ENCODE measurements at places on chromosomes 3 and 15.

GRCh38 chr3:43142472-43142871 lies 36.6 kb upstream of the POMGNT2 start:
- no peak for DNase-seq

DNA sequence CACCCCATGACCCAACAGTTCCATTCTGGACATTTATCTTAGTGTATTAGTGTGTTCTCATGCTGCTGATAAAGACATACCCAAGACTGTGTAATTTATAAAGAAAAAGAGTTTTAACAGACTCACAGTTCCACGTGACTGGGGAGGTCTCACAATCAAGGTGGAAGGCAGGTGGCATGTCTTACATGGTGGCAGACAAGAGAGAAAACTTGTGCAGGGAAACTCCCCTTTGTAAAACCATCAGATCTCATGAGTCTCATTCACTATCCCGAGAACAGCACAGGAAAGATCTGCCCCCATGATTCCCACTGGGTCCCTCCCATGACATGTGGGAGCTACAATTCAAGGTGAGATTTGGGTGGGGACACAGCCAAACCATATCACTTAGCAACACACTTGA lies 21.6 kb upstream of the GPD1L start:
- no peak for DNase-seq

DNA sequence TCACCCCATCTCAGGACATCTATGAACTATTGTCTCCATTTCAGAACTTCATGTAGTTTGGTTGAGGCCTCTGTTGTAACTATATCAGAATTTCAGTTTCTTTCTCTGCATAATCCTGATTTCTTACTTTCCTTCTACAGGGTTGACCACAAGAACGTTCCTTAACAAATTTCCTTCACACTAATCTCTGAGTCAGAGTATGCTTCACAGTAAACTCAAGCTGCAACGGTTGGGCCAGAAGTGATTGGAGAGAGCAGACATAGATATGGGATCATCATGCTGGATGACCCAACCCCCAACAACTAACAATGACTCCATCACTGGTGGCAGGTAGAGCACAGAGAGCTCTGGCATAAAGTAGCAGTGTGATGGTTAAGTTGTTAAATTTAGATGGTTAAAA lies 128.8 kb upstream of the OSTN start:
- DNase-seq, result no peak

DNA sequence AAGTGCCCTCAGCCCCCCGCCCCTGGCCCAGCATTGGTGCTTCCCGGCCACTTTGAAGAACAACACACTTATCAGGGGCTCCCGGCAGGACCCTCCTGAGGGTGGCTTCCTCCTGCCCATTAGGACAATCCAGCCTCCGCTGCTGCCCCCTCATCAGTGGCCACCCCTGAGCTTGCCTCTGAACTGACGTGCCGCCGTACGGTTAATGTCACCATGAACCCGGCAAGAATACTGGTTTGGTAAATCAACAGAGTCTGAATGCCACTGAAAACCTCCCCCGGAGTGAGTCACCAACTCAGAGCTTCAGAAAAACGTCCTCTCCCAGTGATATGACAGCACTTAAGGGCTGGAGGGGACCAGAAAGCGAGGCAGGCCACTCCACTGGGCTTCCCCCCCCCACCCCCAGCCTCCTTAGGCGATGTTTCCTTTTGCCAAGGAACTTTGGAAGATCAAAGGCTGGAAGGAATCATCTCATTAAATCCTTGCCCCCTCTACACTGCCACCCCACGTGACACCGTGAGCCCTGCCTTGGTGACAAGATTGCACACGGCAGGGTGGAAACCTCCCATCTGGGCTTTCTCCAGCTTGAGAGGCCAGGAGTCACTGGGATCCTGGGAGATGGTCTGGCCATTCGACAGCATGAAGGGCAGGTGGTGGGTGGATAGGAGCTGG lies 142.1 kb downstream of the NUP210 start:
- no peak for DNase-seq

DNA sequence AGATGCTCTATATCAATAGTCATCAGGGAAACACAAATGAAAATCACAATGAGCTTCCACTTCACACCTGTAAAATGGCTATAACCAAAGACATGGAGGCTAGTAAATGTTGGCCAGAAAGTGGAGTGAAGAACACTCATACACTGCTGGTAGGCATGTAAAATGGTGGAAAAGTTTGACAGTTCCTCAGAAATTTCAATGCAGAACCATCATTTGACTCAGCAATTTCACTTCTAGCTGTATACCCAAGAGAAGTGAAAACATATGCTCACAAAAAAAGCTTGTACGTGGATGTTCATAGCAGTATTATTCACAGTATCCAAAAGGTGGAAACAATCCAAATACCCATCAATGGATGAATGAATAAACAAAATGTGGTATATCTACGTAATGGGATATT lies 19.2 kb upstream of the TOP2B start:
- no peak for DNase-seq

DNA sequence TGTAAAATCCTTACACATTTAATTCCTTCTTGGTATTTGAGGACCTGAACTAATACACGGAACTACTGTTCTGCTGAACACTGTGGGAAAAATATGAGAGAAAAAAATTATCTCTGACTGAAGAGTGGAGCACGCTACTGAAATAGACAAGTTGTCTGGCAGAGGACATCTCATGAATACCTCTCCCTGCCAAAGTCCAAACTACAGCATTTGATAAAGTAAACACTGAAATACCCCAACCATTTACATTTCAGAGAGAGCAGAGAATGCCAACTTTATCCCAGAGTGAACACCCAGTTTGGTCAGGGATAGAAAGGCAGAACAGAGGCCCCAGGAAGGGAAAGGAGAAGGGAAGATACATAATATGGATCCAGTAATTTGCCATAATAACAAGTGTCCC lies 920.7 kb downstream of the SQOR start:
- no peak for DNase-seq

DNA sequence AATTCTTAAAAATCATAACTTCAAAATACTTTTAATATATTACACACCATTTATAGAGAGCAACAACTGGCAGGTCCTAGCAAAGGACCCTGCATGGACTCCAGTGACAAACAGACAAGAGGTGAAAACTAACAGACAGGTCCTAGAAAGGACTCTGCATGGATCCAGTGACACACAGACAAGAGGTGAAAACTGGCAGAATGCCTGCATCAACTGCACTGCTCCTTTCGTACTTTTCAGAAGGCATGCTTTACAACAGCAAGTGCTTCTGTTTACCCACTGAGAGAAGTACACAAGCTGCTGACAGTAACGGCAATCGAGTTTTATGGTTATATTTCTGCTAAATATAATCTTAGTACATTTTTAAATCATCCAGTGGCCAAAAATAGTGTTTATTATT lies 24.3 kb upstream of the GP5 start:
- DNase-seq, result no peak

DNA sequence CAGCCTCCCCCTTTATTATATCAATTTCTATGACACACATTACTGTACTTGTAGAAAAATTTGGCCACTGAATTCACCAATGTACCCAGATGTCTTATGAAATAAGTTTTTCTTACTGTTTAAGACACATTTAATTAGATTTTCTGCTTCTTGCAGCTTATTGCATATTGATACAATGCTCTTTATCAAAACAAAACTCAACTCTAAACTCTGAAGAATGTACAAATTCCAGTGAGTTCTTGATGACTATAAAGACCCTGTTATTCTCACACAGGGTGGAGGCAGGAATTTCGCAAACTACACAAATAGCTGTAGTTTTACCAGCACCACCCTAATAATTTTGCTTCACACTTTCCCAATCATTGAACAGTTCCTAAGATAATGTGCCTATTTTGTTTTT lies 22.0 kb downstream of the CMTM6 start:
- no peak for DNase-seq

DNA sequence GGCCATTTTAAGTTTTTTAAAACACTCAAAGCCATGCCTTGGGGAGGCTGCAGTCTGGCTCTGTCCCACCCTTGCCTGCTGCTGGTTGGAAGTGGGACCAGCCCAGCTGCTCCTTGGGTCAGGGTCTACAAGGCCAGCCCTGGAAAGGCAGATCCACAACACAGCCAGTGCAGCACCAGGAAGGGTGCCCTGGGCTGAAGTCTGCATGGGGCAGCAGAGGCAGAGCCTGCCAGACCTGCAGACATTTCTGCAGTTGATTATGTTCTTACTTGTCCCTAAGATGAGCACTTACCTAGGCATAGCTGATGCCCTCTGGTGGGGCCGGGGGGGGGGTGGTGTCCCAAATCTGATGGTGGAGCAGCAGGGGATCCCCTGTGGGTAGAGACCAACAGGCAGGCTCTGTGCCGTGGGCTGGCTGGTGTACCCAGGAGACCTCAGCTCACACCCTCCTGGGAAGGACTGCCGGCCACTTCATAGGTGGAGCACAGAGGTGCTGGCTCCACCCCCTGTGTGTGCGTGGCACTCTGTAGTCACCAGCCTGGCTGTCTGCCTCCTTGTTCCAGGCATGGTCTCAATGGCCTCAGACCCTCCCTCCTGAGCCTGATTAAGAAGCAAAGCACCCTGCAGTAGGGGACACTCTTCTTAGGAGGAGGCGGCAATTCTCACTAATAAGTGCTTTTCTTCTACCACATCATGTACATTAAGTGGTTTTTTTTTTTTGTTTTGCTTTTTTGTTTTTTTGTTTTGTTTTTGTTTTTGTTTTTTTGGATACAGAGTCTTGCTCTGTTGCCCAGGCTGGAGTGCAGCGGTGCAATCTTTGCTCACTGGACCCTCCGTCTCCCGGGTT lies 97.4 kb upstream of the KLF13 start:
- no peak for DNase-seq

GRCh38 chr3:35241236-35241635 lies 398.1 kb upstream of the ARPP21 start:
- no peak for DNase-seq

DNA sequence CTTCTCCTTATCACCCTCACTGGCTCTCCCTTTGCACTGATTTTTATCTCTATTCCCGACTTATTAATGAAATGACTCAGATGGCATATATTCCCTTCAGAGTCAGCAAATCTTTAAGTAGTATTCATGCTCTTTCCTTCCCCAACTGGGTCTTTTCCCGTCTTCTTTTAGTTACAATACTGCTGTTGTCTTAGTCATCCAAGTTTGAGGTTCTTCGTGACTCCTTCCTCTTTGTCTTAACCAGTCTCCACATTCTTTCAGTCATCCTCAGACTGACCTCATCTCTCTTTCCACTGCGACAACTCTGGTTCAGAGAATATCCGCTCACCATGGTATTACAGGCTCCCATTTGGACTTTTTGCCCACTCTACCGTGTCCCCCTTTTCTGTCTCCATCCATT lies 12.4 kb downstream of the WDR5B start:
- DNase-seq, result no peak

DNA sequence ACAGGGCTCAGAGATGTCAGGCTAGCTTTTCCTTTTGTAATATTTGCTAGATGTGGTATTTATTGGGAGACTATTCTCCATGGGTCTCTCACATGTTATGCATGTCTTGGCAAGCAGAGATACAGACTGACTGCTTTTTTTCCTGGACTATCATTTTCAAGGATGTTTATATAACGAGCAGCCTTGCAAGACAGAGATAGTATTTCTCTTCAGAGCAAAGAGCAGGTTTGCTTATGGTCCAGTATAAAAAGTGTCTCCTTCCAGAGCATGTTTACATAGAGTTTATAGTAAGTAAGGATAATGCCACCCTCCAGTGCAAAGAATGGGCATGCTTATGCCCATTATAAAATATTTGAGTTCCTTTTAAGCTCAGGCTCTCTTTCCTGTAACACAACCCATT lies 24.6 kb downstream of the GTF2E1 start:
- no peak for DNase-seq

GRCh38 chr3:18098960-18099587 lies 326.1 kb downstream of the SATB1 start:
- no peak for DNase-seq
